HFFc6 (cell line): ENCODE measurements at places on chromosomes 3 and 15. TPM values are rescaled to one million over a fixed set of nuclear protein-coding genes. Genes with fewer than 3 reads are reported as not detected.

Gene NAA80
- 8.7 to 10.3 TPM (median 9.3 TPM) in 3 replicates for total RNA-seq

Gene PHLDB2
- total RNA-seq: 35.6 to 56.5 TPM (median 41.6 TPM) in 3 replicates

- DNase-seq: peak; percentile 54
These were observed 168.4 kb upstream of the BCL6 start for GRCh38 chr3:187913617-187914033.

Gene GRIP2
- total RNA-seq: 0.25 TPM in 1 of 3 replicates, not detected in the others

GRCh38 chr3:170910542-170910941, 2.1 kb upstream of the EIF5A2 start:
- no peak for DNase-seq

Gene MAPK6
- 49.3 to 61.9 TPM (median 49.9 TPM) in 3 replicates for total RNA-seq

DNA sequence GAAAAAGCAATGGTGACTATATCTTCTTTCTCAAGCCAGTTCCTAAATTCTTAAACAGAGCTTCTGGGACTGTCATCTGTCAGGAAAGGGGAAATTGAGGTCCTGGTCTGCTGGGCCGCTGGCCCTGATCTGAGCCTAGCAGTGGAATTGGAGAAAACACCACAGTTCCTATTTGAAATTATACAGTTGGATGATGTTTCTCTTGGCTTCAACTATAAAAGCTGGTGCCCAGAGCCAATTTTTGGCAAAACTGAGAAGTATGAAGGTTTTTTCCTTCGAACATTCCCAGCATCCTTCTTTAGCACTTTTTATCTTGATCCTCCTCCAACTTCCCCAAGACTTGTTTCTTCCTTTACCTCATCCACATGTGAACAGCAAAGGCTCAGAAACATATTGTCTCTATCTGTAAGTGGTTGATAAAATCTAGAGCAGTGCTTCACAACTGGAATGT, 83.9 kb downstream of the CD47 start:
- DNase-seq: no peak

Gene IL17RB
- total RNA-seq: not detected in 3 replicates

DNA sequence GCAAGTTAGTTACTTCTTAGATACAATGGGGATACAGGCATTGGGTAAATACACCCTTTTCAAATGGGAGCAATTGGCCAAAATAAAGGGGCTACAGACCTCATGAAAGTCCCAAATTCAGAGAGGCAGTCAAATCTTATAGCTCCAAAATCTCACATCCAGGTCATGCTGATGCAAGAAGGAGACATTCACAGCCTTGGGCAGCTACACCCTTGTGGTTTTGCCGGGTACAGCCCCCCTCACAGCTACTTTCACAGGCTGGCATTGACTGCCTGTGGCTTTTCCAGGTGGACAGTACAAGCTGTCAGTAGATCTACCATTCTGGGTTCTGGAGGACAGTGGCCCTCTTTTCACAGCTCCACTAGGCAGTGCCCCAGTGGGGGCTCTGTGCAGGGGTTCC, 17.5 kb upstream of the PLSCR1 start:
- DNase-seq: no peak

Gene LMAN1L
- total RNA-seq: not detected in 2 replicates

Gene CLDN16
- total RNA-seq: 0.05 TPM in 1 of 3 replicates, not detected in the others

DNA sequence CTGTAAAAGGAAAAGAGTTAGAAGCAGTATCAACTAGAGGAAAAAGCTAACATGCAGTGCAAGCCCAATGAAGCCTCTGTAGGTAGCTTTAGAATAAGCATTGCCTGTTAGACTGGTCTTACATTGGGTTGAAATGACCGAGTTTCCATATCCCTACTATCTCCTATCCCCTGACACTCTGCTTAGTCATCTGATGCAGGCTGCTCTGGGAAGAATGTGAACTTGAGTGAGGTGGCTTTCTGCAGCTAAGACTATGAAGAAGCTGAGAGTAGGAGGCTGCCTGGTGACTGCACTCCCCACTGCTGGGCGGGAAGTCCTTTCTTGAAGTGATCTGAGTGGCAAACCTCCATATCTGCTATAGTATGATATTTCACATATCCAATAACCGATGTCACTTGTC, 64.7 kb downstream of the OXSM start:
- DNase-seq: peak; percentile 66

Gene FSD2
- total RNA-seq: not detected in 2 replicates

DNA sequence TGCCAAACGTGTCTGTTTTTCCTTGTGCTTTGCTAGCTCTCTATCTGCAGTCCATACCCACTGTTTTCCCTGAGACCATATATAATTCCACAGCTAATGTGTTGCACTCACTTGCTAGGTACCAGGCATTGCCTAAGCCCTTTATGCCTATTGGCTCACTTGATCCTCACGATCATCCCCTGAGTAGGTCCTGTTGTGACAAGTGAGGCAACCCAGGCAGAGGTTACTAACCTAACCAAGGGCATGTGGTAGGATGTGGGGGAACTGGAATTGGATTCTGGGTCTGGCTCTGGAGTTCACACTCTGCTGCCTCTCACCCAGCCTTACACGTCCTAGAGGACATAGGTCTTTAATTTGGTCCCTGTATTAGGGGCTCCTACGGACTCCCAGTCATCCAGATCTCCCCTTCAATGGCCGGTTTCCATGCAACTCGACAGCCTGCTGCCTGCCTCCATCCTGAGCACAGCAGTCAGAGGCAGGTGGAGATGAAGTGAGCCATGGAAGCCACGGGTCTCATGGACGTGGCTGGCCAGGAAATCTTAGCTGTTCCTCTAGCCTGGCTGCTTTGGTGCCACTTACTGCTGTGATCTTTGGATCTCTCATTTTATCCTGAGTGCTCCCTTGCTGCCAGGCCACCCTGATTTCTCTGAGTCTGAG, 38.9 kb upstream of the MYZAP start:
- DNase-seq: no peak

Gene ATP8B4
- 0.34 to 0.81 TPM (median 0.58 TPM) in 3 replicates for total RNA-seq

GRCh38 chr3:49266410-49267095, 10.5 kb downstream of the C3orf62 start:
- DNase-seq: no peak

Gene NISCH
- 46.4 and 61.1 TPM in 2 replicates for total RNA-seq

- DNase-seq: no peak
These were observed 85.5 kb upstream of the CDV3 start for GRCh38 chr3:133487920-133488540.

DNA sequence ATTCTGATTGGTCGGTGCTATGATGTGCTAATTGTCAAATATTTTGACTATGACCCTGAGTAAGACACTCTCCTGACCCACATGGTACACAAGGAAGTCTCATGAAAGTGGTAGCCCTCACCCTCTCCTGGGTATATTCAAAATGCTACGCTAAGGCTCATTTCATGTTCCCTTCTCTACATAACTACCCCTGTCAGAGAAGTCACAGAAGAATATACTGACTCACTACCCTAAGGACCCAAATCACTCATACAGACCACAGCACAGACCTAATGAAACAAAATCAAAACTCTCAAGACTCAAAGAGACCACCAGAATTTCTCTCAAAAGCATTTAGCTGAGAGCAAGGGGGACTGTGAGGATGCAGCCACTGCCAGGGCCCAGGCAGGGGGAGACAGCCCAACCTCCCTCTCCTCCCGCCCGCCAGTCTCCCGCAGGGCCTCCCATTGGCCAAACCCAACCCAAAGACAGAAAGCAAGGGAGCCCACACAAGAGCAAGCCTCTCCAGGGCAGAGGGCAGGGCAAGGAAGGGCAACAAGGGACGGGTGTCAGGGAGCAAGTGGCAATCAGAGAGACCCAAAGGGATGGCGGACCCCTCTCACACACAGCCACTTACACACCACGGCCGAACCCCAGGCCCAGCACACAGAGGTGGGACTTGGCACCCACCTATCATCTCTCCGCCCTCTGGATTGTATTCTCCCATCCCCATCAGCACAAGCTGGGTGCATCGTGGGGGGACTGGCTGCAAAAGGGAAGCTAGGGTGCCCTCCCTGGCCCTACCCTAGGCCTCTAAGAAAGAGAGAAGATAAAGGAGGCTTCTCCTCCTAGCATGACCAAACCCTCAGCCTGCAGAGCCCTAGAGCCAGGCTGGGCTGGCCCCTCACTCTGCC, 41.6 kb downstream of the MEGF11 start:
- no peak for DNase-seq

- no peak for DNase-seq
These were observed 196.5 kb upstream of the ZPLD1 start for GRCh38 chr3:102238362-102238761.

GRCh38 chr3:96354106-96354505, 460.3 kb upstream of the EPHA6 start:
- DNase-seq: no peak

GRCh38 chr3:140359233-140359995, 318.4 kb upstream of the TRIM42 start:
- no peak for DNase-seq

Gene GPR160
- 0.10 to 0.12 TPM in 2 of 3 replicates, not detected in the other for total RNA-seq

DNA sequence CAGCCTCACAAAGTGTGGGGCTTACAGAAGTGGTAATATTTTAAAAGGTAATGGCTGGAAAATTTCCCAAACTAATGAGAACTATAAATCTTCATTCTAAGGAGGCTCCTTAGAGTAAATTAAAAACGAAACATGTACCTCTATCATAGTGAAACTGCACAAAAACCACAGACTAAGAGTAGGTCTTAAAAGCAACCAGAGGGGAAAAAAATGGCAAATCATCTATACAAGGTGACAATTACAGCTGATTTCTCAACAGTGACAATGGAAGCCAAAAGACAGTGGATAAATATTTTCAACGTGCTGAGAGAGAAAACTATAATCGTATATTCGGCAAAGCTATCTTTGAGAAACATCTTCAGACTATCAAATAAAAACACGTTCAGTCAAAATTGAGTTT, 20.6 kb downstream of the HEG1 start:
- no peak for DNase-seq

GRCh38 chr15:101322854-101323477, 27.9 kb upstream of the SNRPA1 start:
- DNase-seq: no peak

Gene HRG
- not detected in 3 replicates for total RNA-seq

Gene TGFBR2
- total RNA-seq: 71.2 to 126 TPM (median 97.1 TPM) in 3 replicates

DNA sequence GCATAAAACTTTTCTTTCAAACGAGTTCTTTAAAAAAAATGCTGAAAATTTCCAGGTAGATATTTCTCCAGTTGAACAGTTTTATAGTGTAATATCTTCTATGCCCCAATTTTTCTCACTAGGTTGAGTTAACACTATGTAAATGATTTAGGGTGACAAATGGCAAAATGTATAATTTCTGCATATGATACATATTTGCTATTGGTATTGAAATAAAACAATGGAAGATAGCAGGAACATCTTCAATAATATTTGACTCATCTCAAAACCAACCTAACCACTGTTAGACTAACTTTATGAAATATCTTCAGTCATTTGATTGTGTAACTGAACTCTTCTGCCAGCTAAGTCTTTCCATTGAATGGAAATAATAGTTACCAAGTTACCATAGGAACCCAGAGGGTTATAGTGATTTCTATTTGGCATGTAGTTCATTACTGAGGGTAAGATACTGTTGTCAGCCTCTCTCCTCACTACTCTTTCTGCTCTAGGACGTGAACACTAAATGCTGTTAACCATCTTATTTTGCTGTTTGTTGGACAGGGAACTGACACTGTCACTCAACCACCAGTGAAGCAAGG, 824.7 kb upstream of the NECTIN3 start:
- no peak for DNase-seq

- no peak for DNase-seq
These were observed 87.4 kb upstream of the ARHGEF3 start for GRCh38 chr3:56889131-56889530.
